ENCODE measurements at places on chromosomes 13 and 19. TPM values are rescaled to one million over a fixed set of nuclear protein-coding genes. Genes with fewer than 3 reads are reported as not detected.

Gene SLC1A6
- total RNA-seq, result not detected

Gene ZIC5
- total RNA-seq, result not detected

Gene ERICH6B
- total RNA-seq, result not detected

Gene OR7C1
- not detected for total RNA-seq

Gene PTPRH
- total RNA-seq, result not detected

Gene SOX21
- total RNA-seq, result not detected

Gene FBXO17
- not detected for total RNA-seq

Gene SYCN
- not detected for total RNA-seq

Gene OSCAR
- 0.64 TPM for total RNA-seq

Gene CEACAM5
- total RNA-seq, result not detected

Gene ZNF546
- 17.5 TPM for total RNA-seq

Gene BABAM1
- total RNA-seq, result 101 TPM

Gene CNMD
- not detected for total RNA-seq

Gene CEACAM6
- total RNA-seq, result not detected

Gene ZNF69
- total RNA-seq, result 8.5 TPM

Gene PLPP2
- total RNA-seq, result 0.44 TPM

Gene RDH8
- not detected for total RNA-seq

Gene IFNL1
- total RNA-seq, result not detected

Gene DPF1
- not detected for total RNA-seq

Gene PSG1
- total RNA-seq, result not detected

Gene CEACAM20
- total RNA-seq, result not detected

Gene PSG6
- total RNA-seq, result not detected

Gene CPB2
- not detected for total RNA-seq

Gene HSH2D
- 17.8 TPM for total RNA-seq

Gene FARP1
- 1.5 TPM for total RNA-seq

Gene GAPDHS
- not detected for total RNA-seq

Gene ANGPTL8
- total RNA-seq, result not detected

Gene RASAL3
- 229 TPM for total RNA-seq

Gene SIGLEC12
- total RNA-seq, result not detected

Gene GPR183
- total RNA-seq, result 203 TPM

Gene CACNG7
- total RNA-seq, result not detected

Gene ZNF763
- total RNA-seq, result 16.4 TPM

Gene SPRED3
- 3.8 TPM for total RNA-seq

Gene TIMM44
- 71.9 TPM for total RNA-seq

Gene F10
- total RNA-seq, result not detected

Gene EPSTI1
- total RNA-seq, result 17.1 TPM

Gene ZSCAN1
- not detected for total RNA-seq

Gene FXYD1
- 4.4 TPM for total RNA-seq

Gene SOX1
- not detected for total RNA-seq

Gene NPAS1
- 0.35 TPM for total RNA-seq

Gene HPN
- total RNA-seq, result not detected

Gene XAB2
- total RNA-seq, result 77.2 TPM

Gene LRRC25
- total RNA-seq, result 0.73 TPM

Gene ZFP36
- total RNA-seq, result 152 TPM

Gene KLF12
- 90.4 TPM for total RNA-seq

Gene KXD1
- 95.3 TPM for total RNA-seq

Gene DAND5
- total RNA-seq, result not detected

Gene DZIP1
- total RNA-seq, result not detected

Gene LYPD5
- total RNA-seq, result 0.49 TPM

Gene CBY2
- 0.61 TPM for total RNA-seq

Gene COX6B2
- not detected for total RNA-seq

Gene PROZ
- total RNA-seq, result not detected

Gene COLGALT1
- total RNA-seq, result 68.3 TPM

Gene RETN
- total RNA-seq, result not detected
